ENCODE measurements at places on chromosomes 7 and 10.

DNA sequence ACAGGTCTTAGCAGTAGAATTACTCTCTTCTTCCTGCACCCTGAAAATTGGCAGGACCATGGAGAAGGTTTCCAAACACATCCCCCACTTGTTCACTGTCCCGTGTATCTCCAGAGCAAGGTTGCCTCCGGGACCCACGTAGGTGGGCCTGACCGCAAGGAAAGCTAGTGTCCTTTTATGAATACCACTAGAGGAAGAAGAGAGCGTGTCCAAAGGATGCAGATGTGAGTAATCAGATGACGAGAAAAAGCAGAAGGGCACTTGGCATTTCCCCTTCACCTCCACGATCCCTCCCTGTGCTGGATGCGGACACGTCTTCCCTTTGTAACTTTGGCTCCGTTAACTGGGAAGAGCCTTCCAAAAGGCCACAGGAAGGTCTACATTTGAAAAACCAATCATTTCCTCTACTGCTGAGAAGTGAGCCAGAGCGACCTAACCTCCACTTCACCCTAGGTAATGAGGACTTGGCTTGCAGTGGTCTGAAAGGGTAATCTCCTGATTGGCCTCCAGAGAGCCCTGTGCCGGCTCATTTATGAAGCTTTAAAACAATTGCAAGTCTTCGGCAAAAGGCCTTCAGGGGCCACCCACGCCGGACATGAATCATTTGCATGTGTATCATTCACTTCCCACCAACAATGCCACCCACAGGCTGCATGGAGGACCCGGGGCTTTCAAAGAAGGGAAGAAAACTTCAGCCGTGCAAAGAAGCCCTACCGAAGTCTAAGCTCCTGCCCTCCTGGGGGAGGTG is 55.4 kb downstream of the LYZL1 start:
- DNase-seq = no peak

DNA sequence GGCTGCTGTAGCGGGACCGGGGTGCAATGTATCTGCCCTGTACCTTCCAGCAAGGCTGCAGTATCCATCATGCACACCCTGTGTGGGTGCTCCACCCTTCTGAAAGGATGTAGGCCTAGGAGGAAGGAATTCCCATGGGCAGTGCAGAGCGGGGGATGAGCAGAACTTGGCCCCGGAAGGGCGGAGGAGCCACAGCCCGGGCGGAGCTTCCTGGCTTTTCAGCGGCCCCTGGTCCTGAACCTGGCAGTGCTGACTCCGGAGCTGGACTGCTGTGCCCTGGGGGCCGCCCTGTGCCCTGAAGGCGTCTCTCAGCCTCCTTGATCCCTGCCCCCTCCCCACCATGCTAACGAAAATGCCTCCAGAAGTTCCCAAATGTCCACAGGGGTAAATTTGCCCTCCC is 175.8 kb downstream of the TCERG1L start:
- DNase-seq = no peak

DNA sequence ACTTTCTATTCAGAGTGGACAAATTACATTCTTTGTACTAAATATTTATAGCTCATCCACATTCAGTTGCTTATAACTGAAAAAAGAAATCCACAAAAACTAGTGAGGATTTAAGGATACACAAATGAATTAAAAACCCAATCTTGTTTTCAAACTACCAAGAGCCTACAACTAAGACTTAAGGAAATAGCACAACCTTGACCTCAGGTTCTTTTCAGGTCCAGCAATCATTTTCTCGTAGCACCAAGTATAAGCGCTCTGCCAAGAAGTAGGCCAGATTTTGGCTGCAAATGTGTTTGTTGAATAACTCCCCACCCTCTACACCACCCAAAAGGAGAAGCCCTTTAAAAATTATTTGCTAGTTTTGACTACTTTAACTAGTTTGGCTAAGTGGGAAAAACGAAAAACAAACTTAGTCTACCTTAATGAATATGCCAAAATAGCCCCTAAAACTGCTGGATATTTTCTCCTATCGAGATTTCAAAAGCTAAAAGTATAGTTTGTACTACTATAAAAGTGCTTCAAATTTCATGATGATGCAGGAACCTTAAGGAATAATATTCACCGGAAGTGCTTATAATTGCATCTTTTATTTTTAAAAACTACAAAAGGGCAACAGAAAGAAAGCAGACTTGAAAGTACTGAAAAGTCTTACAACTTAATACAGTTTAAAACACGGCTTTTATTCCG is 2.7 kb upstream of the KMT2E start:
- no peak for DNase-seq

- no peak for DNase-seq
Observed at GRCh38 chr7:2008101-2008935, 224.4 kb downstream of the MAD1L1 start.

GRCh38 chr10:113087165-113088029 is 137.3 kb downstream of the TCF7L2 start:
- DNase-seq = no peak

DNA sequence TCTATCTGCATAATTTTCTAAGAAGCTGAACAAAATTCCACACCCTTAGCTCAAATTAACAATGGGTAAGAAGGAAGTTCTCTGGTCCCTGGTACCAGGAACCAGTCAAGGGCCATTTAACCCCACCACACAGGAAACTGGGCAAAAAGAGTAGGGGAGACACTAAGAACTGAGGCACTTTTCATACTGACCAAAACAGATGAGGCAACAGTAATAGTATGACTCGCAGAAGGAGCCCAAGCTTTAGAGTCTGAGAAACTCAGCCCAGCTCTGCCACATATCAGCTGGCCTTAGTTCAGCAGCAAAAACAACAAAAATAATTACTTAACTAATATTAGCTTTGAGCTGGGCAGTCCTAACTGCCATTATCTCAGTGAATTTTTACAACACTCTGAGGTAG is 221.2 kb downstream of the FAM107B start:
- no peak for DNase-seq

GRCh38 chr7:6162331-6162620 is 110.1 kb downstream of the CYTH3 start:
- no peak for DNase-seq

DNA sequence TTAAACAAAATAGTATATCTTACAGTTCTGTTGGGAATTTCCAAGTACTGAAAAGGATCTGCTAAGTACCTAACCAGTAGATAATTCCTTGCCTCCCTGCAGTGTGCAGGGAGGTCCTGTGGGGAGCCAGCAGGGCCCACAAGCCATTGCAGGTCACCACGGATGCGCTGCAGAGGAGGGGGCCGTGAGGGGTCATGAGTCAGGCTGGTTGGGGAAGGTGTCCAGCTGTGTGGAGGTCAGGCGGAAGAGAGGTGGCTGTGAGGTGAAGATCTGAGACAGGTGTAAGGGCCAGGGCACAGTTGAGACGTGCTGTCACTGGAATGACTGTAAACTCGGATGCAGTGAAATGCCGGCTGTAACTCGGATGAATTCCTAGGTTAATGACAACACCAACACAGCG is 80.6 kb downstream of the TRRAP start:
- DNase-seq = no peak

DNA sequence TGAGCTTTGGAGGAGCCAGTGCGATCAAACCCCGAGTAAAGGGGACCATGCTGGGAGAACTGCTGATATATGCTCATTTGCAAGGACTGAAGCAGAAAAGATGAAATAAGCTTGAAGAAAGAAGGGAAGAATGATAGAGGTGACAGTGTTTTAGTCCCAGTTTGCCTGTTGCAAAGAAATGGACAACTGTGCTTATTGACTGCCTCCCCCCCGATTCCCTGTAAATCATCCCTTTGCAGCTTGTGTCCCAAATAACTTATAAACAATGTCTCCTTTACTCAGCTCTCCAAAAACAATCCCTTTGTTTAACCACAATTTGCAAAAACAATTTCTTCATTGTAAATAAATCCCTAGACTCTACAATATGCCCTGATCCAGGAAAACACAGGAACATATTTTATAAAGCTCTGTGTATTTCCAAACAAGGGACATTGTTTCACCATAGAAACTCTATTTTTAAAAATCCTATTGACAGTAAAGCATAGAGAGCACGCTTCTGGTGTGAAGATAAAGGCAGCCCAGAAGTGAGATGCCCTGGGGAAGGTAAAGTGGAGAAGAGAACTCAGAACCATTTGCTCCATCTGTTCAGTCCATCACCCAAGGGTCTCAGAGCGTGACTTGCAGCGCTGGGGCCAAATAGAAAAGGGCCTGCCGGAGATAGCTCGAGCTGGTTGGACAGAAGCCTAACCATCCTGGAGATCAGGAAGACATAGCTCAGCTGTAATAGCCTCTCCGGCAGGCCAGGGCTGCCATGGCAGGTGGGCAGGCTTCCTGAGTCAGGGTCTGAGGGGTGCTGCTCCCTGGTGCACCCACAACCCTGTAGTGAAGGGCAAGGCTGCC is 280.5 kb downstream of the WDR11 start:
- no peak for DNase-seq

- DNase-seq = no peak
Observed at GRCh38 chr7:21704359-21704758, 161.5 kb downstream of the DNAH11 start.

GRCh38 chr10:128306966-128307365 is 180.7 kb upstream of the MKI67 start:
- no peak for DNase-seq

DNA sequence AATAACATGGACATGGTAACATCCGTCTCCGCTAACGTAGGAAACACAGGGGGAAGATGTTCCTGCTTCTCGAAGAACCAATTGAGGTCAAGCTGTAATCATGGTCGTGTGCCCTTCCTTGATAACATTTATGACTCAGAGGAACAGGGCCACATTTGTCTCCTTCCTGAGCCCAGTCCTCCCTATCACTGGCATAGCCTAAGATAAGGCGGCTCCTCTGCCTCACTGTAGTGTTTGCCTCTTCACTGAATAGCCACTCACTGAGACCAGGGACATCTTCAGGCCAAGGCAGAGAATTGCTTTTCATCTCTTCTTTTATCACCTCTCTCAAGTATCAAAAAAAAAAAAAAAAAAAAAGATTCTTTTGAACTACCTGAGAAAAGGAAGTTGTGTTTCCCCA is 5.4 kb upstream of the GRM8 start:
- no peak for DNase-seq

DNA sequence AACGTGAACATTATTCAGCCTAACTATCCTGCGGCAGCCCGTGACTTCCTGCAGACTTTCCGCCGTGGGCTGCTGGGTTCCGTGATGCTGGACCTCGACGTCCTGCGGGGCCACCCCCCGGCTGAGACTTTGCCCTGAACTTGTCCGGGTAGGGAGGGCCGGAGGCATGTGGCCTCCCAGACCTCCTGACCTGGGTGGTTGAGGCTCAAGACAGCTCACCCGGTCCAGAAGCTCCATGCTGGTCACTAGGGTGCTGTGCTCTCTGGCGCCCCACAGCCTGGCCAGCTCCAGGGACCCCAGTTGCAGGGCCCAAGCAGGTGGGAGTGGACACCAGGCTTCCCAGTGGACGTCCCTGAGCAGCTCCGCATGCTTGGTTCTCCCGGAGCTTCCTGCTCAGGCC is 4.4 kb downstream of the SPRN start:
- DNase-seq = no peak

- DNase-seq = no peak
Observed at GRCh38 chr10:31749301-31749700, 179.3 kb downstream of the ARHGAP12 start.

GRCh38 chr10:89699581-89700064 is 1.8 kb upstream of the KIF20B start:
- no peak for DNase-seq

GRCh38 chr10:131000743-131001142 is 310.8 kb downstream of the TCERG1L start:
- no peak for DNase-seq

DNA sequence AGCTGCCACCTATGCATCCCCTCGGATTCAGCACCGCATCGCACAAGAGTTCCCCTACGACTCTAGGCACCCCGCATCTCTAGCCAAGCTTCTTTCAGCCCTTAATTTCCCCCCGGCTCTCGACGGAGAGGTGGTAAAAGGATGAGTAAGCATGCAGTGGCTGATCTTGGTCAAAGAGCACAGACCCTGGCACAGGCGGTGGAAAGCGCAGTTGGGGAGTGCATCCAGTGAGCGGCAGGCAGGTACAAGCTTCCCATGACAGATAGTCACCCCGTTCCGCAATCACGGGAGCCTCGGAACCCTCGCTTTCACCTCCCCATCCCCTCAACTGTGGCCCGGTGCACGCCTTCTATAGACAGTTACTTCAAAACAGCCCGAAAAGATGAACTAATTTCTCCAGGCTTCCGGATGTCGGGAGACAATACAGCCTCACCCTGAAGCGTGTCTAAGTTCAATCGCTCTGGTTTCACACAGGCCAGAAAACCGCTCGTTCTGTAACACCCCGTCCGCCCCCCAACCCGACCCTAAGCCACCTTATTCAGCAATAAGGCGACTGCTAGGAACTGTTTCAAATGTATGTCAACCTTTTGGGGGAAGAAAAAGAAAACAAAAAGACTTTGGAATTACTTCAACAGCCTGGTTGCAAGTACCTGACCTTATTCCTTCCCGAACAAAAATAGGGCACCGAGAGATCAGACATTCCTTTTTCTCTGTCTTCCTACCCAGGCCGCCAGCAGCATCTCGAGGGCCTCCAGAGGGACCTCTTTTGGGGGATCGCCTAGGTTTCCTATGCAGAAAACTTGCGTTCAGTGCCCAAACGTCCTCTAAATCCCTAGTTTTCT is 1.4 kb downstream of the RHEB start:
- peak; percentile 49 for DNase-seq

DNA sequence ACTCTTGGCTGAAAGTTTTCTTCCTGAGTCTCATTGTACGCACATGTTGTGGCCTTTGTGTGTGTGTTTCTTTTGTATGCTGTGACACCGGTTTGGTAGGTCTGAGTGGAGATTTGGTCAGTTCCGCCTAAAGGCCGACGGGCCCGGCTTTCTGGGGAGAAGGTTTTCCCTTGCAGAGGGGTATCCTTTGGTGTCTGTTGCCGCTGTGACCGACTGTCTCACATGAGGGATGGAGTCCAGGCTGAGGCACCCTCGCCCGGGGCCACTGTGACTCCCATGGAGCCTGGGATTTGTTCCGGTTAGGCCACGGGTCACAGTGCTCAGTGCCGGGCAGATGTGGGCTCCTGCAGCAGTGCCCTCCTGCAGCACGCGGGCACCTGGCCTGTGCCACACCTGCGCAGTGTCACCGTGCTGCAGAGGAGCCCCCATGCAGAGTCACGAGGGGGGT is 19.4 kb downstream of the INPP5A start:
- DNase-seq = no peak

- no peak for DNase-seq
Observed at GRCh38 chr7:140447841-140448240, 31.5 kb downstream of the MKRN1 start.
